ENCODE measurements at places on chromosomes 12 and 14. TPM values are rescaled to one million over a fixed set of nuclear protein-coding genes. Genes with fewer than 3 reads are reported as not detected.
A peak's percentile ranks its signal among the peaks of the same experiment; 100 is the strongest.

C12orf60 gene
- 0.76 TPM for total RNA-seq

TBC1D30 gene
- total RNA-seq, result 0.72 TPM

RNASE3 gene
- not detected for total RNA-seq

SLC6A15 gene
- total RNA-seq, result 19.4 TPM

GYS2 gene
- total RNA-seq, result 0.68 TPM

CGRRF1 gene
- 9.2 TPM for total RNA-seq

C1R gene
- total RNA-seq, result 76.2 TPM

HOXC9 gene
- 1.2 TPM for total RNA-seq

ANO4 gene
- total RNA-seq, result not detected

SMCO2 gene
- 0.76 TPM for total RNA-seq

GSG1 gene
- not detected for total RNA-seq

P2RX2 gene
- not detected for total RNA-seq

- no peak for ATAC-seq
Observed at GRCh38 chr12:49794021-49794420, 34.2 kb downstream of the NCKAP5L start.

DNA sequence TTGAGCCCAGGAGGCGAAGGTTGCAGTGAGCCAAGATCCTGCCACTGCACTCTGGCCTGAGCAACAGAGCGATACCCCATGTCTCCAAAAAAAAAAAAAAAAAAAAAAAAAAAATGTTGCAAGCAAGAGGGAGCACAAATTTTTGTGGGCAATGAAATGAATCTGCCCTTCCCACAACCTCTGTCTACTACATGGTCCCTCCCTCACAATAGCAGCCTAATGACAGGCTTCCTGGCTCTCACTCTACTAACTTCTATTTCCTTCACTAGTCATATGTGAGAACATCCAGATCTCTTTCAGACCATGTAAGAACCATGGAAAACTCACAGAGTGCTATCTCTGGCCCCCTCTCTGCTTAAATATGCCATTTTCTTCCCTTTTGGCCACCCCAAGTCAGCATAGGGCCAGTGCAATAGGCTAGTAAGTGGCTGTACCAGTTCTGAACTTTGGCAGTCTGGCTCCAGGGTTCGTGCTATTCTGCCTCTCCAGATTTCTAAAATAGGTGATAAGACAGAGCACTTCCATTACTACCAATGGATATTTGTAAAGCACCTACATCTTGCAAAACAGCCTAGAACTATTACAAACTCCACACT is 7.1 kb downstream of the OSBPL8 start:
- ATAC-seq, result no peak

DNA sequence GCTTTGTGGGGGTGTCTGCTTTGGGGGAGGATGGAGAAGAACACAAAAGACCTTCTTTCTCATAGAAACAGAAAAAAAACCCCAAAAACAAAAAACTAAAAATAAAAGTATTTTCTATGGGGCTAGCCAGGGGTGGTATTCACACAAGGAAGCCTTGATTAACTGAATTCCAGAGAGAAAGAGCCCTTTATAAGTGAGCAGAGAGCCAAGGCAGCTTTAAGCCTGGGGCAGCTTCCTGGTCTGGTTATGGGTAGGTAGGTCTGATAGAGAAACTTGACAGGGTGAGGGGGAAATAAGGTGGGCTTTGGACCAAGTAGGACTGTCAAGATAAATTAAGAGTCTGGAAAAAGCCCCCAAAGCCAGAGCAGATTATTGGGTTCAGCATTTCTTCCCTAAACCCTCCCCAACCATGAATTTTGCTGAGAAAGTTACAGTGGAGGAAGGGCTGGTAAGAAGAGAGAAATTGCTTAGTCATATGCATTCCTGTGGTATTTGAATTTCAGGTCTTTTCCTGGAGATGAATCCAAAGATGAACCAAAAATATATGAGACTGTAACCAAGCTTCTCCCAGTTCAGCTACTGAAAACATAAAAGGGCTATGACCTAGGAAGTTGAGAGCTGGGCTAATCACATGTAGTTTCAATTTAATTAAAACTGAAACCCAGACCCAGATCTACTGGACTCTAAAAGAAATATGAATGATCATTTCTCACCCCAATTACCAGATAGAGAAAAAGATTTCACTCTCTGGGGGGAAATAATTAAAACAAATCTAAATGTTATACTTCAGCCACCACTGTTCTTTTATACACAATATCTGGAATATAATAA is 144.8 kb downstream of the TBC1D30 start:
- no peak for ATAC-seq

- ATAC-seq, result no peak
Observed at GRCh38 chr14:51703787-51704186, 52.1 kb downstream of the FRMD6 start.

DNA sequence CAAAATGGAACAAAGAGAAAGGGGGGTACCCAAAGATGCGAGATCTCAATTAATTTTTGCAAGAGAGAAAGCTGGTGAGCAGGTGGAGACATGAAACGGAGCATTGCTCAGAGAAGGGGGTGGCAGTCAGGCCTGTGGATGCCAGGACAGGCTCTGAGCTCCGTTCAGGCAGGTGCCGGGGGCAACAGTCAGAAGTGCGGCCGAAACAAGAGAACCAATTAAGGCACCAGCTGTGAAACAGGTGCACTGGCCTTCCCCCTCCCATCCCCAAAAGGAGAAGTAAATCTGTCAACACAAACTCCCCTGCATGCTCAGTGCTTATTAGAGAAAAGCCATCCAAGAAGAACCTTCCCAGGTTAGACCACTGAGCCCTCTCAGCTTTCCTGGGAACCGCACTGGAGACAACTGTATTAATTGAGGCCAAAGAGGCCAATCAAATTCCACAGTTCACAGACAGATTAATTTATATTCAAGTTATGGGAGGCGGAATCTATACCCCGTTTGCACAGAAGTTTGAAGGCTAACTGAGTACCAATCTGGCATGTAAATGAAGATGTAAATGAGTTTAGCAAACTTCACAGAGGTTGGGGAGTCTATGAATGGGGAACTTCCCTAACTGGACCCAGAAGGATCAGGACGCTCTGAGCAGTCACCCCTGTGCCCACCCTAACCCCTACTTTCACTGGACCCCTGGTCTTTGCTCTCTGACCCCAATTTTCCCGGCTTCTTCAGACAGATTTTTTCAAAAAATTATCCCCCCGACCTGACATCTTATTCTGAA is 20.9 kb downstream of the OAS2 start:
- peak; percentile 20 for ATAC-seq

DNA sequence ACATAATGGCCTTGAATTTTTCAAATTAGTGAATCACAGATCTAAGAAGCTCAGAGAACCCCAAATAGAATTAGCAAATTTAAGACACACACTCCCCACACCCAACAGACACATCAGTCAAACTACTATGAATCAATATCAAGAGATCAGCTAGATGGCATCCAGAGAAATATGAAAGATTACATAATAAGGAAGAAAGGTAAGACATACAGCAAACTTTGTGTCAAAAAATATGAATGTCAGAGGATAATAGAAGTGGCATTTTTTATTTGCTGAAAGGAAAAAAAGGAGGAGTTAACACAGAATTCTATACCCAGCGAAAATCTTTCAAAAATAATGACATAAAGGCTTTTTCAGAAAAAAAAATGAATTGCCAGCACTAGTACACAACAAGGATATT is 110.5 kb upstream of the COCH start:
- ATAC-seq, result no peak

GRCh38 chr12:111417784-111418593 is 12.3 kb downstream of the SH2B3 start:
- no peak for ATAC-seq

- ATAC-seq, result no peak
Observed at GRCh38 chr14:104554088-104554607, 25.4 kb upstream of the C14orf180 start.

DNA sequence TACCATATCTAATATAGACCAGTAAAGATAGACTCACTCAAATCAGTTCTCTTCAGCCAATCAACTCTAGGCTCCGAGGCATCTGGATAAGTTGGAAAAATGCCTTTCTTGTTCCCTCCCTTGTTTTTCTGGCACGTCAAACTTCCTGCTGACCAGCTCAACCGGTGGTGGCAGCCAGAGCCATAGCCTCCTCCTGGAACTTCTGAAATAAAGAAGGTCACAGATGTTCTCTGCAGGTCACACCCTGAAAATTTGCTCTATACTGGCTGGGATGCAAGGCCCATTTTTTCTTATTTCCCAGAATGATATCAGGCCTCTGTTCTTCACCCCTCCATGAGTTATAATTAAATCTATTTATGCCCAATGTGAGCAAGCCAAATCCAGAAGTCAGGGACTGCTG is 81.9 kb downstream of the BMP4 start:
- ATAC-seq, result no peak

DNA sequence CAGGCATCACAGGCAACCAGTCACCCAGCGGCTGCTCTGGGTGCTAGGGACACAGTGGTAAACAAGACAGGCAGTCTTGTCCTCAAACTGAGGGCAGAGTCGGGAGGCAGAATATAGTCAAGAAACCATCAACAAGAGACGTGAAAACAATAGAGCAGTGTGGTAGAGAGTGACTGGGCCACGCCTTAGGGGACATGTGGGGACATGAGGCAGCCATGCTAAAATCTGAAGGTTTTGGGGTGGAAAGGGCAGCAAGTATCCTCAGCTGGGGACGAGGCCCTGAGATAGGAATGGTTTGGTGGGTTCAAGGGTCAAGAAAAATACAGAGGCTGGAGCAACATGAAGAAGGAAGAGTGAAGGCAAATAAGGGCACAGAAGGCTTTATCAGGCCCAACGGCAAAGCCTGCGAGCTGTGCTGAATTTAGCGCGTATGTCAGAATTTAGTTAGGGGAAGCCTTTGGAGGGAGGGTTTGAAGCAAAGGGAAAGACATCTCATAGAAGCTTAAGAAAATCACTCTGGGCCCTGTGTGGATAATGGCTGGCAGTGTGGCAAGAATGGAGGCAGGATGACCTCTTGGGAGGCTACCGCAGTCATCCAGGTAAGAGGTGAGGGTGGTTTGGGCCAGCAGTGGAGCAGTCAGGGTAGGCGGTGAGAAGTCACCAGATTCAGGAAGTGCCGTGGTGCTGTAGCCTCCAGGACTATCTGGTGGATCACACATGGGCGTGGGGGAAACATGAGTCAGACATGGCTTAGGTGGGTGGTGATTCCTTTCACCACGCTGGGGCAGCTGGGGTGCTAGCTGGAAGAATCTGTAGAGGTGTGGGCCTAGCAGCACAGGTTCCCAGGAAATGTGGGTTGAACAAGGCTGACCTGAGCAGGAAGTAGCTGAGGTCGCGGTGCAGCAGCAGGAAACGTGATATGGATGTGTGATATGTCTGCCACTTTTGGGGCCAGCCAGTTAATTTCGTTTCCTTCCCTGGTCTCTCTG is 3.0 kb downstream of the EVL start:
- peak; percentile 96 for ATAC-seq

- ATAC-seq, result peak; percentile 4
Observed at GRCh38 chr12:52515927-52516831, 4.0 kb downstream of the KRT5 start.

DNA sequence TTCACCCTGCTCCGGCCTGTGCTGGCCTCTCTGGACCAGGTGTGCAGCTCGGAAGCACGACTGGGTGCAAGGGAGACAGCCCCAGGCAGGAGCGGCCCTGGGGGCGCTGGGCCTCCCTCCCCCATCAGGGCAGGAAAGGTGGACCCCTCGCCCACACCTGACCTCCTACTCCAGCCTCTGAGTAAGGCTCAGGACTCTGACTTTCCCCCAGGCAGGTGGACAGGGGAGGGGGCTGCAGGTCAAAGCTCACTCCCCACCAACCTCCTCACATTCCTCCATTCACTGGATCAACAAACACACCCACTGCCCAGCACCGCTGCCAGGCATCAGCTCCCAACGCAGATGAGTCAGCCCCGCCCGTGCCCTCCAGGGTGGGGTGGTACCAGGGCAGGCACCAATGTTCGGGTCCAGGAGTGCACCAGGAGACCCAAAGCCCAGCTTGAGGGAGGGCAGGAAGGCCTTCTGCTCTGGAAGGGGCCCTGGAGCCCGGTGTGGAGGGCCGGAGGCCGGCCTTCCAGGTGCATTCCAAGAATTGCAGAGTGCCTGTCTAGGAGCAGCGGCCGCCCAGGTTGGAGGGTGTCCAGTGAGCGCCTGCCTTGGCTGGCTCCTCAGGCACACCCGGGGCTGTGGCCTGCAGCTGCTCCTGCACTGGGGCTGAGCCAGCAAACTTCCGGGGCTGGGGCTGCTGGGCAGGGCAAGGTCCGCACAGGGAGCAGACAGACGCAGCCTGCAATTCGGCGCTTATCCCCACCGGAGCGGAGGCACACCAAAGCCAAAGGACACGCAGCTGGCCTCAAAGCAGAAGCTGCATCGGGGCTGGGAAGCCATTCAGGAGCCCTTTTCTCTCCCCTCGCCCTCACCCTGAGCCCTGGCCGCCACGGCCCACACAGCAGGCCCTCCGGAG is 1.6 kb upstream of the INF2 start:
- ATAC-seq, result peak; percentile 73

DNA sequence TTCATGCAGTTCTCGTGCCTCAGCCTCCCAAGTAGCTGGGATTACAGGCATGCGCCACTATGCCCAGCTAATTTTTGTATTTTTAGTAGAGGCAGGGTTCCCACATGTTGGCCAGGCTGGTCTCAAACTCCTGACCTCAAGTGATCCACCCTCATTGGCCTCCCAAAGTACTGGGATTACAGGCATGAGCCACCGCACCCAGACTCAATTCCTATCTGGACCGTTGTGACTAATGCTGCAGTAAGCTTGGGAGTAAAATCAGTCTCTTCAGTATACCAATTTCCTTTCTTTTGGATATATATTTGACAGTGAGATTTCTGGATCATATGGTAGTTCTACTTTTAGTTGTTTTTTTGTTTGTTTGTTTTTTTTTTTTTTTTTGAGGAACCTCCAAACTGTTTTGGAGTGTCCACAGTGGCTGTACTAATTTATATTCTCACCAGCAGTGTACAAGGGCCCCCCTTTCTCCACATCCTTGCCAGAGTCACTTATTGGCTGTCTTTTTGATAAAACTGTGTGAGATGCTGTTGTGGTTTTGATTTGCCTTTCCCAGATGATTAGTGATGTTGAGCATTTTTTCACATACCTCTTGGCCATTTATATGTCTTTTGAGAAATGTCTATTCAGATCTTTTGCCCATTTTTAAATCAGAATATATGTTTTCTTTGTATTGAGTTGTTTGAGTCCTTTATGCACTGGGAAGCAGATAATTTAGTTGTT is 37.3 kb upstream of the EVL start:
- ATAC-seq, result no peak

- no peak for ATAC-seq
Observed at GRCh38 chr14:85418721-85419120, 111.2 kb upstream of the FLRT2 start.

DNA sequence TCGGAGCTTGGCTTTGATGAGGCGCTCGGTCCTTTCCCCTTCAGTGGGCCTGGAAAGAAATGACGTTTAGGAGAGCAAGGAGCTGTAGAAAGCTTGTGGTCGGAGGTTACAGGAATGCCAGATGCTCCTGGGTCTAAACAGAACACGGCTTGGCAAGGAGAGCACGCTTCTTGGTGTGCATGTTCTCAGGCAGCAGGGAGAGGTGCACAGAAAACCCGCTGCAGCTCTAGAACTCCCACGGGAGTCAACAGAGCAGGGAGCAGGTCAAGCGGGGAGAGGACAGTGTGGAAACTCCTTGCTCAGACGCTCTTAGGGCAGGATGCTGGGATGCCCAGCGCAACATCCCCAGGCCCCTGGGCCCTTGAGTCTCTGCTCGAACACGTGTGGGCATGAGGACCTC is 51.0 kb downstream of the SSH1 start:
- ATAC-seq, result no peak

- no peak for ATAC-seq
Observed at GRCh38 chr12:105219261-105220028, 16.5 kb downstream of the APPL2 start.

GRCh38 chr12:52023976-52024688 is 17.4 kb downstream of the TAMALIN start:
- no peak for ATAC-seq
